ENCODE measurements at places on chromosomes 7 and 10.

DNA sequence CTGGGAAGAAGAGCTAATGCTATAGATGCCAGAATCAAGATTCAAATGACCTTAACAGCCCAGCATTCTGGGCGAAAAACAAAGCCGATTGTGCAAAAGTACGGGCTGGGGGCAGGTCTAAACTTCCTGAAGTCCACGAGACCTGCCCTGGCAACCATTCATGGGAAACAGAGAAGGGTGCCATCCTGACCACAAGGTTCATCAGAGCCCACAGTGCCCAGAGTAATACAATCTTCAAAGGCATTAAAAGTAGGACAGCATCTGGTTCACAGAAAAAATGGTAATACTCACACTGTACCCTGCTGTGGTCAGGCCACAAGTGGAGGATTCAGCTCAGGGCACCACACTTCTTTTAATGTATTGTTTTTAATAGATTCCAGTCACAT lies 36.1 kb downstream of the SORBS1 start:
- DNase-seq: no peak

- DNase-seq: no peak
Observed at GRCh38 chr10:86670290-86670811, 2.0 kb downstream of the LDB3 start.

DNA sequence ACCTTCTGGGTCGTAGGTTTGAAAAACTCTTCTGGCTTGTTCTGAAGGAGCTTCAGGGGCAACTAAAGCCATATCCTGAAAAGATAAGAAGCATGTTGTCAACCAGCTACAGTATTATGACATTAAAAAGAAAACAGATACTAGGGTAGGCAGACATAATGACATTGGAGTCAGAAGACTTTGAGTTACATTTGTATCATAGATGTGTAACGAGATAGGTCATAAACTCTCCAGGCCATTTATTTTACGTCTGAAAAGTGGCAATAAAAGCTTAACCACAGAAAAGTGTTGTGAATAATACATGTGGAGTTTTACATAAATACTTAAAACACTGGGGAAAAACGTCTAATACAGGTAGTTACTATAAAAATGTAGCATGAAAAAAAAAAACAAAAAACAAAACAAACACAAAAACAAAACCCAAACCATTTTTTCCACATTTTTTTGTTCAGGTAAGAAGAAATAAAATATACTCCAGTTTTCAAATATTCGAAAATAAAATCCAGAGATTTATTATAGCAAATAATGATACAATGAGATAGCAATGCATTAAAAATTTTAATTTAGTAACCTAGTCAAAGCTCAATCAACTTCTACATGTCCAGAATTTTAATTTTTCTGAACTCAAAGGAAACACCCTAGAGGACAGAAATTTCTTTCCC lies 64.1 kb downstream of the MINDY3 start:
- DNase-seq: no peak

DNA sequence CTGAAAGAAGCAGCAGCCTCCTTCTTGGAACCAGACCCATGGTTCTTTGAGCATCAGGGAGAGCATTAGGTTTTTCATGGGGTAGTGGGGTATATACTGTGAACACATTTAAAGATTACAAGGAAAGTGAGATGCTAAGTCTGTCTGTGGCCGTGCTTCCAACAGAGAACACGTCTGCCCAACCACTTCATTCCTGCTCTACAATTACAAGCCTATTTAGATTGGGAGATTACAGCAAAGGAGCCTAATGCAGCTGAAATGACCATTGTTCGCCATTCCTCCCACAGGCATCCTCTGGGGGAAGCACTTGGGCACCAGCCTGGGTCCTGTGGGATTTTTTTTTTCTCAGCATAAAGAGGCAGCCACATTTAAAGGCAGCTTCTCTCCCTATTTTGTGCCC lies 536.4 kb downstream of the XPNPEP1 start:
- no peak for DNase-seq

- no peak for DNase-seq
Observed at GRCh38 chr7:104894726-104895521, 119.1 kb upstream of the KMT2E start.
